ENCODE measurements at places on chromosomes 16 and 17.

GRCh38 chr16:67936880-67937605 is 393 bp upstream of the PSMB10 start:
- DNase-seq, result no peak

DNA sequence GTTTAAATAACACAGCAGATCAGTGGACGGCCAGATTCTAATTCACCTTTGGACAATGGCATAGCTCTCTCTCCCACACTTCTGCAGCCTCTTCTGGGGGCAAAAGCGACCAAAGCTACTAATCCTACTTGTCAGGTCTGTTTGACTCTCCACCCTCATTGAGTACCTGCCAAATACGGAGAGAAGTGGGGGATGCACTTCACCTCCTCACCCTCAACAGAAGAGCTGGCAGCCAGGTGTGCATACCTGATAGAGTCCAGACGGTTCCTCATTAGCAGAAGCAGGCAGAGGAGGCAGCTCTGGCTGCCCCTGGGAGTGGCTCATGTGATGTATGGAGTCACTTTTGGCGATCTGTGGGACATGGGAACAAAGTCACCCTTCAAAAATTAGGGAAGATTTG is 4.9 kb downstream of the DNAH3 start:
- DNase-seq, result no peak

- DNase-seq, result no peak
These were observed 5.4 kb upstream of the PSMC5 start for GRCh38 chr17:63821804-63822203.

GRCh38 chr16:56203052-56203451 is 11.8 kb downstream of the GNAO1 start:
- no peak for DNase-seq

DNA sequence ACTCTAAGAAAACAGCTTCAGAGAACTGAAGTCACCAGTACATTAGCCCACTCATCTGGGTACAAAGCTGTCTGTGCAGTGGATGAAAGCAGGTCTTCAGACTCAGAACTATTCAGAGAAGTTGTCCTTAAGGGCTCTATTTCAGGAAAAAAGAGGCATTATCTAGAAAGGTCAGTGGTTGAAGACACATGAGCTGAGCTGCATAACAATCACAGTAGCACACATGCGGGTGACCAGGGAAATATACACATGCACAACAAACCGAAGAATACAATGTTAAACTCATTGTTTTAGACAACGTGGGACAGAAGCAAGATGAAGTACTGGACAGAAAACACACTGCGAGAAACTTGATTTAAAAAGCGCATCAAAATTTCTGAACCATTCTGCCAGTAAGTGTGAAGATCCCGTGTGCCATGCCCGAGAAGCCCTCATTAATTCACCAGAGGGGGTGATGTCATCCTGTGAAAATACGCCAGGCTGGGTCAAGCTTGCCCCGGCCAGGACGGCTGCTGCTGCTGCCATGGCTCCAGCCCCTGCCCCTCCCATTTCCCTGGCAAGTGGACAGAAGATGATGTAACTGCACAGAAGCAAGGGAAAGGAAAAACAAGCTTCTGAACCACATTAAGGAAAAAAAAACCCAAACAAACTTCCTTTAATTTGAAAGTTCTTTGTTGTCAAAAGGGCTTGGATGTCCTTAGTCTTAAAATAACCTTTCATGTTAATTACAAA is 10.1 kb downstream of the DYNC1LI2 start:
- peak; percentile 91 for DNase-seq

- no peak for DNase-seq
These were observed 437.0 kb upstream of the ASIC2 start for GRCh38 chr17:33730131-33730530.

GRCh38 chr16:53925526-53925925 is 221.6 kb downstream of the FTO start:
- no peak for DNase-seq

- no peak for DNase-seq
These were observed 1.9 kb downstream of the PRRT2 start for GRCh38 chr16:29813644-29814562.

DNA sequence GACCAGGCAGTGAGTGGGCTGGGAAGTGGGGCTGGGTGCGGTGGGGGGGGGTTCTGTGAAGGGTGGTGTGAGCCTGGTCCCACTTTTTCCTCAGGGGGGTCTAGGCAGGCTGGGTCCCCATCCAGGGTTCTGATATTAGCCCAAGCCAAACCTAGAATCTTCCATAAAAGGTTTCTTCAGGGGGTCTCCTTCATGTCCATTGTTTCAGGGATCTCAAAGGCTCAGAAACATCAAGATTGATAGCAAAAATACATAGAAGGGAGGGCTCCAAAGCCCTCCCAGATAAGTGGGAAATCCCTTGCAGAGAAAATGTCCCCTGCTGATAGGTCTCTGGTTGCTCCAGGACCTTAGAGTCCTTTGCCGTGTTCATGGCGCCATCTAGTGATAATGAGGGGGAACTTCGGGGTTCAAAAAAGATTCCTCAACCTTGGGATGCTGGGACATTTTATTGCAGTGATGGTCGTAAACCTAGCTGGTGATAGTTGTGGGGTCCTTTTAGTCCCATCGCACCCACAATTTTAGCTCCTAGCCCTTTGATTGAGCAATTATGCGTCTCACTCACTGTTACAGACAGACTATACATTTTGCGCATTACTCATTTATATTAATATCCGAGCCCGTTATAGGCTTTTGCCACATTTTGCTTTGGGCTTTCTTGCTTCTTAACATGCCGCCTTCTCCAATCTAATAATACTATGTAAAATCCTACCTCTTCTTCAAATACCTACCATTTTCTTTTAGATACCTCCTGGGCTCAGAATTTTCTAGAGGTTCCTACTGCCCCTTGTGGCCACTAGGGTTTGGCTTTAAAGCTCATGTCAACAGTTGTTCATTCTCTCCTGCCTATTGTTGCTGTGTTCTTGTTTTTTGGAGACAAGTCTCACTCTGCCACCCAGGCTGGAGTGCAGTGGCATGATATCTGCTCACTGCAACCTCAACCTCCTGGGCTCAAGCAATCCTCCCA is 35.1 kb downstream of the IGF2BP1 start:
- no peak for DNase-seq

DNA sequence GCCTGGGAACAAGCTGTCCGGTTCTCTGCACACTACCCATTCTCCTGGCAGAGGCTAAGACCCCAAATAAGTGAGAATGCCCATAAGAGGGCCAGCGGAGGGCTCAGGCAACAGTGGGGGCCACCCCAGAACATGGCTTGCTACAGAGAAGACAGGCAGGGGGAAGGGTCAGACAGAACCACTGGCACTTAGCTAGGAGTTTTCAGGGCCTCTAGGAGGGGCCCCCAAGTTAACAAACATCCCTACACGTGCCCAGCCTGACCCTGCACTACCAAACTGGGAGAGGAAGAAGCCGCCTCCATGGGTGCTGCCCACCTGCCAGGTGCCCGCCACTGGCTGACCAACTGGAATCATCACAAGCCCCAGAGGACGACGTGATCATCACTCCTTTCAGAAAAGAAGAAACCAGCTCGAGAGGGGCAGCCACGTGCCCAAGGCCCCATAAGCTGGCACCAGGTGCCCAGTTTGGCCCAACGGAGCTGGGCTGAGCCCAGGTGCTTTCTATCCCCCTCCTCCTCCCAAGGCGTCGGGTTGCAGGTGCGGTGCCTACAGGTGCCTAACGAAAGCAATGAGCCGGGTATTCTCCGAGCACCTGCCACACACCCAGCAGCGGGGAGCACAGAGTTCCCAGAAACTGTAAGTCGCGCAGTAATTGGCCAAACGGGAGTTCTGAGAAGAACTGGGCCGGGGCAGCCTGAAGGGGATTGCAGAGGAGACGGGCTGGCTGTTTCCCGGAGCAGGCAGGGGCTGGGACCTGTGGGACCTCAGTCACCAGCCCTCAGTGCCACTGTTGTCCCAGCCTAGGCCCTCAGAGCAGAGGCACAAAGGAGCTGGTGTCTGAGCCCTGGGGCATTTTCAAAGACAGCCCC is 13.2 kb downstream of the RPH3AL start:
- DNase-seq, result no peak

DNA sequence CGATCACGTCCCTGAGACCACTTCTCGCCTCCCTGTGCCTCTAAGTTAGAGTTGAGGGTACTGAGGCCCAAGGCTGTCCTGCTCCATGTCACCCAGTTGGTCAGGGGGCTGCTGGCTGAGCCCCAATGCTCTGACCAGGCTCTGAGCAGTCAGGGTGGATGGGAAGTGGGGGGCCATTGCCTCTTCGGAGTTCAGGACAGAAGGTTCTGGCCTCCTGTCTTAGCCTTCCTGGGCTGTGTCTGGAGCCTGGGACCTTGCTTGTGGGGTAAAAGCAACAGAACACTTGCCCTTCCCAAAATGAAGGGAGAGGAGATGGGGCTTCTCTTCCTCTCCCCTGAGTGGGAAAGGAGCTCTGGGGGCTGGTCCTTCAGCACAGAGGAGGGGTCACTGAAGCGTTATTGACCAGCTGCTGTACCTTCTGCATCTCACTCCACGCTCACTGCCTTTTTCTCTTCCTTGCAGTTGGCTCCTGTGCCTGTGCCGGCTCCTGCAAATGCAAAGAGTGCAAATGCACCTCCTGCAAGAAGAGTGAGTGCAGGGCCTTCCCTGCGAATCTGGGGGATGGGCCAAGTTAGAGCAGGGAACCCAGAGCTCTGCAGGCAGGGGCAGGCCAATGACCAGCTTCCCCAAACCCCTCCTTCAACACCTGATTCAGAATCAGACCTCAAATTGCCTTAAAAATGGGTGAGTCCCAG is 580 bp downstream of the MT1X start:
- no peak for DNase-seq

- no peak for DNase-seq
These were observed 116.7 kb downstream of the IRX5 start for GRCh38 chr16:55047331-55047730.

DNA sequence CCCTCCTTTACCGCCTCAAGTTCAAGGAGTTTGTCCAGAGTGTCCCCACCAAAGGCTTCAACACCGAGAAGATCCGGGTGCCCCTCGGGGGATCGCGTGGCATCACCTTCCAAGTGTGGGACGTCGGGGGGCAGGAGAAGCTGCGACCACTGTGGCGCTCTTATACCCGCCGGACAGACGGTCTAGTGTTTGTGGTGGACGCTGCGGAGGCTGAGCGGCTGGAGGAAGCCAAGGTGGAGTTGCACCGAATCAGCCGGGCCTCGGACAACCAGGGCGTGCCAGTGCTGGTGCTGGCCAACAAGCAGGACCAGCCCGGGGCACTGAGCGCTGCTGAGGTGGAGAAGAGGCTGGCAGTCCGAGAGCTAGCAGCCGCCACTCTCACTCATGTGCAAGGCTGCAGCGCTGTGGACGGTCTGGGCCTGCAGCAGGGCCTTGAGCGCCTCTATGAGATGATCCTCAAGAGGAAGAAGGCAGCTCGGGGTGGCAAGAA is 1.1 kb downstream of the ARL4D start:
- DNase-seq, result no peak
